NCI-H526 treated with DMSO at 0.1 percent for 48 hours (cell line): ENCODE measurements at places on chromosomes 16 and 17.

GRCh38 chr16:52577130-52577706 lies 30.3 kb upstream of the TOX3 start:
- no peak for DNase-seq

- DNase-seq, result no peak
Measured at GRCh38 chr17:63431939-63432804, 13.9 kb downstream of the CYB561 start.

- no peak for DNase-seq
Measured at GRCh38 chr16:74562117-74562516, 44.8 kb downstream of the GLG1 start.

- DNase-seq, result no peak
Measured at GRCh38 chr17:50043290-50044148, 12.4 kb upstream of the ITGA3 start.

- DNase-seq, result peak; percentile 16
Measured at GRCh38 chr16:4402439-4403132, 13.8 kb downstream of the CORO7 start.

DNA sequence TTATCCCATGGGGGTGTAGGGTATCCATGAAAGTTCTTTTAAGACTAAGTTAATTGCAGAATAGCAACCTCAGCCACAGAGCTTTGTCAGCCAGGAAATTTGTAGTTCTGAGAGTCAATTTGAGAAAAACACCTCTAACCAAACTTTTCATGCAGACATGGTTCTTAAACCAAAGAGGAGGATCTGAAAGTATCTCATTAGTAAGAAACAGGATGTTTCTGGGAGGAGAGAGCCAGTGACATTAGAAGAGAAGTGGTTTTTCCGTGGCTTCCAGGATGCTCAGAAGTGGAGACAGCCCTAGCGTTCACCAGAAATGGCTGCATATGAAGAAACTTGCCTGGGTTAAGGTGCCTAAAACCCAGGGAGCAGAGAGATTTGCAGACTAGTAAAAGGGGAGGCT lies 7.9 kb downstream of the GNAO1 start:
- no peak for DNase-seq

DNA sequence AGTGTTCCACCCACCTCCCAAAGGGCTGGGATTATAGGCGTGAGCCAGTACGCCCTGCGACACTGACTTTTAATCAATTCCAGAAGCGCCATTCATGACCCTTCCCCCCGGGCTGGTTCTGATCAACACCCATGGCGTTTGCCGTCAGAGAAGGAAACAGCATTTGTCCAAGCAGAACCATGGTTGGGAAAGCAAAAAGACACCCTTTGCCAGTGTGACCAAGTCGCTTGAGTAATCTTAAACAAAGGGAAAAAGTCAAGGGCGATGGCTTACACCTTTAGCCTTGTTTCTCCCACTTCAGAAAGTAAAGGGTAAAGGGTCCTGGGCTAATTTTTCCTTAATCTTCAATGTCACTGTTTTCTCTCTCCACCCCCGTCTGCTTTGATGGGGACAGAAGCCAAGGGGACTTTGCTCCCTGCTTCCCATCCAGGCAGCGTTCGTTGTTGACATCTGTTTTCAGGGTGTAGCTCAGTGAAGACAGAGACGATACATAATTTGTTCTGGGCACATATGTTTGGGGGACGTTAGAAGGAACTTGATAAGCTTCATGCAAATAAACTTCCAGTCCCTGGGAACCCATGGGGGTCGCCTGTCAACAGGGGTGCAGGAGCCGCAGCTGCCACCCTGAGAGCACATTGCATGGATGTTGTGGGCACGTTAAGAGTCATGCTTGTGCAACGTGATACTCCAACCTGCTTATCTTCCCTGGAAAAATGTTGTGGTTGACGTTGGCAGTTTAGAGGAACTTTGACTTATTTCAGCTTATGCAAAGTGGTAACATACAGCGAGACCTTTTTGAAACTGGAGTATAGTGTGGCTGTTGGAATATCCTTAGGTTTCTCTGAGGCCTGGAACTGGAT lies 50.6 kb upstream of the TANGO6 start:
- peak; percentile 92 for DNase-seq

DNA sequence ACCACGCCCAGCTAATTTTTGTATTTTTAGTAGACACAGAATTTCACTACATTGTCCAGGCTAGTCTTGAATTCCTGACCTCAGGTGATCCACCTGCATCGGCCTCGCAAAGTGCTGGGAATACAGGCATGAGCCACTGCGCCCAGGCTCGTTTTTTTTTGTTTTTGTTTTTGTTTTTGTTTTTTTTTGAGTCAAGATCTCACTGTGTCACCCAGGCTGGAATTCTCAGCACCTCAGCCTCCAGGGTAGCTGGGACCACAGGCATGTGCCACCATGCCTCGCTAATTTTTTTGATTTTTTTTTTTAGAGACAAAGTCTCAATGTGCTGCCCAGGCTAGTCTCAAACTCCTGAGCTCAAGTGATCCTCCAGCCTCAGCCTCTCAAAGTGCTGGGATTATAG lies 17.5 kb upstream of the CMTM4 start:
- no peak for DNase-seq

GRCh38 chr16:58492735-58493134 lies 7.2 kb upstream of the NDRG4 start:
- DNase-seq, result no peak

DNA sequence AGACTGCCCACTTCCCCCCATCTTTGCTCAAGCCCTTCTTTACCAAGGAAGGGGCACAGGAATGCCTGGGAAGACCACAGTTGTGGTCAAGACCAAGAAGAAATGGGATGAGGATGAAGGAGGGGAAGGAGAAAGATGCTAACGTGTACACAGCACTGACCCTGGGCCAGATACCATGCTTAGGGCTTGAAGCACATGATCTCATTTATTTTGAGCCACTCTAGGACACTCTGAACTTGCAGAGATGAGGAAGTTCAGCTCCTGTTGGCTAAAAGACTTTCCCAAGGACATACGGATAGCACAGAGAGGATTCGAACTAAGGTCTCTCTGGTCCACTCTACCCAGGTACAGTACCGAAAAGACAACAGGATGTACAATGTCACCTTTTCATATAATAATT lies 42.6 kb downstream of the PIK3R5 start:
- no peak for DNase-seq

GRCh38 chr17:67072885-67073284 lies 28.5 kb downstream of the CACNG1 start:
- no peak for DNase-seq

DNA sequence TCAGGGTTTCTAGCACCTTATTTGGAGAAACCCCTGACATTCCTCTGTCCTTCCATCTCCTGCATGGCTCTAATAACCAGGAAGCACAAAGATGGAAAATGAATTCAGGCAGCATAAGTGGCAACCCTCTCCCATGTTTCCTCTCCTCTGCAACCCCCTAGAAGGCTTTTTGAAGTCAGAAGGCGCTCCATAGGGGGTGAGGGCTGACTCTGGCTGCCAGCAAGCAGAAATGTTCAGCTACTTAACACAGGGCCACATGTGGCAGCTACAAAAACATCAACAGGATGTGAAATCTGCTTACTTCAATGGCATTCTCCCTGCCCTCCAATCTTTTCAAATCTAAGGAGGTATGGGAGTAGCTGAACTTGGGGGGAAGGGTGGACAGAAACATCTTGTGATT lies 55.2 kb upstream of the IRX5 start:
- no peak for DNase-seq

GRCh38 chr17:4587195-4587594 lies 2.9 kb downstream of the SMTNL2 start:
- DNase-seq, result no peak
